ENCODE measurements at places on chromosomes 11 and 22.

- DNase-seq: no peak
Observed at GRCh38 chr11:10029386-10030121, 264.5 kb downstream of the SBF2 start.

DNA sequence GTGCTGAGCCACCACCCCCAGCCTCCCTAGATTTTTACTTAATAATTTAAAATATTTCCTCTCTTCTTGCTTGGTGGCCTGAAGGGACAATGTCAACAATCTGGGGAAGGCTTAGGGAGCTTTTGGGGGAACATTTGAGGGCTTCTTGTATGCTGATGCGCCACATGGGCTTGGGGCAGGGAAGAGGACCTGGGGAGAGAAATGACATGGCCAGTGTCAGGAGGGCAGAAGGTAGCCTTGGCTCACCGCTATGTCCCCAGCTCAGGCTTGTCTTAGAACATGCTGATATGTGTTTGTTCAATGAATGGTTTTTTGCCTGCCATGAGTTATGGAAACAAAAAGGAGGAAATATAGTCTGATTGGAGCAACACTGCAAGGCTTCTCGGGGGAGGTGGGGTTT lies 51.6 kb downstream of the ST14 start:
- no peak for DNase-seq

- DNase-seq: no peak
Observed at GRCh38 chr11:60168306-60168705, 14.6 kb downstream of the MS4A6A start.

- no peak for DNase-seq
Observed at GRCh38 chr11:117644403-117645155, 152.4 kb downstream of the DSCAML1 start.

- peak; percentile 78 for DNase-seq
Observed at GRCh38 chr11:3161309-3161708, 3.8 kb downstream of the OSBPL5 start.

GRCh38 chr22:45470871-45471270 lies 31.8 kb upstream of the FBLN1 start:
- DNase-seq: no peak

- peak; percentile 59 for DNase-seq
Observed at GRCh38 chr11:76910620-76911414, 50.1 kb downstream of the ACER3 start.

DNA sequence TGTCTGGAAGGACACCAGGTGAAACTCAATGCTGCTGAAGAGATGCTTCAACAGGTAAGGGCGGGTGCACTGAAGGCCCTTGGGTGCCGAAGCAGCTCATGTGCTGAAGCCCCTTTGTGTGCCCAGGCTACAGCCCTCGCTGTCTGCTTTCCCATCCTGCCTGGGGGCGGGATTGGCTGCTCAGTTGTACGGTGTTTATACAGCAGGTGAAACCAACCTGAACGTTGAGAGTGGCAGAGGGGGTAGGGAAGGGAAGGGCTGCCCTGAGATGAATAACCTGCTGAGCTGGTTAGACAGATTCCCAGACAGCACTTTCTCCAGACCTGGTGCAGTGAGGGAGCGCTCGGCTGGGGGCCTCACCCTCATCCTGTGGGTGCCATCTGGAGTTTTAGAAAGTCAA lies 75.7 kb downstream of the CYB5R2 start:
- DNase-seq: no peak

DNA sequence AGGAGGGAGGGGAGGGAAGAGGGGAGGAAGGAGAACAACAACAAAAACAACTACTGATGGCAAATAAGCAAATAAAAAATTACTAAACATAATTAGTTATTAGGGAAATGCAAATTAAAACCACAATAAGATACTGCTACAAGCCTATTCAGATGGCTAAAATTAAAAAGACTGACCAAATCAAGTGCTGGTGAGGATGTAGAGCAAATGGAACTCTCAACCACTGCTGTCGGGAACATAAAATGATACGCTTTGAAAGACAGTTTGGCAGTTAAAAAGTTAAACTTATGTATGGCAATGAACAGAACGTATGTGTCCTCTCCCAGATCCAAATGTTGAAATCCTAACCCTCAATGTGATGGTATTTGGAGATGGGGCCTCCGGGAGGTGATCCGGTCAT lies 85.7 kb downstream of the PHF21B start:
- DNase-seq: no peak

GRCh38 chr22:44496844-44497217 lies 1.2 kb downstream of the RTL6 start:
- no peak for DNase-seq

DNA sequence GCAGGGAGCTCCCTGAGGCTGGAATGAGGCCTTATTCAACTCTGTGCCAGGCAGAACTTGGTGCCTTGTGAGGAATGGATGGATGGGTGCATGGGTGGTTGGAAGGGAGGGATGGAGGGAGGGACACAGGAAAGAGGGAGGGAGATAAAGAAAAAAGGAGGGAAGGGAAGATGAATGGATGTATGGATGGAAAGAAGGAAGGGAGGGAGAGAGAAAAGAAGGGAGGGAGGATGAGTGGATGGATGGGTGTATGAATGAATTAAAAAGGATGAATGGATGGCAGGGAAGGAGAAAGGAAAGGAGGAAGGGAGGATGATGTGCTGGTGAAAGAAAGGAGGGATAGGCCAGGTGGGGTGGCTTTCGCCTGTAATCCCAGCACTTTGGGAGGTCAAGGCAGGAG lies 34.6 kb downstream of the KCNC1 start:
- DNase-seq: no peak

- DNase-seq: no peak
Observed at GRCh38 chr22:30187529-30188407, 58.8 kb downstream of the LIF start.

- no peak for DNase-seq
Observed at GRCh38 chr22:17198170-17199002, 20.8 kb downstream of the ADA2 start.

DNA sequence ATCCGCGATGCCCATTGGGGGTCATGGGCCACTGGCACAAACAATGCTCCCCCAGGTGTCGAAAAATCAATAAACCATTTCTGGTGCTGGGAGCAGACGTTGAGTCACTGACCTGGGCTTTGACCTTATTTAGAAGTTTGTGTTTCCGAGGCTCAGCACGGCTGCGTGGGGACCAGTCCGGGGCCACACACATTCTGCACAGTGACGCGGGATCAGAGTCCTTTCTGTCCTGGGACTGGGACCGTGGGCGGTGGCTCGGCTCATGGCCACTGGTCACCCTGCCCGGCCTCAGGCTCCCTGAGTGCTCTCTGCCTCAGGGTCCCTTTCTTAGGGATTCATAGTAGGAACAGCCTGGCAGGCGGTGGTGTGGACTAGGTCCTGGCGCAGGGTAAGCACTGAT lies 1266.0 kb downstream of the BRD1 start:
- no peak for DNase-seq

GRCh38 chr11:57100638-57101331 lies 81.0 kb upstream of the LRRC55 start:
- DNase-seq: no peak

DNA sequence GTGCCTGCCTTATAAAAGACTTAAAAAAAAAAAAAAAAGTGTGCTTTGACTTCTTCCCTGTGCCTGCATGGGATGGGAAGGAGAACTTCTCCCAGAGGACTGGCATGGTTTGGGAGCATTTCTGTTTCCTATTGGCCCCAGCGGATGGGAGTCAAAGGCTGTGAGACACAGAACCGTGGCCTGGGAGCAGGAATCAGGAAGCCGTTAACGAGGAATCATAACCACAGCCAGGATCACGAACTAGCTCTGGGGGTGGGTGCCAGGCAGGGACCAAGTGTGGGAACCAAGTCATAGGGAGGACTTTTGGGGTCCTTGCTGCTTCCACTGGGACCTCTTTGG lies 526 bp downstream of the C1QTNF6 start:
- no peak for DNase-seq

- no peak for DNase-seq
Observed at GRCh38 chr11:45606514-45607281, 58.7 kb downstream of the CHST1 start.

DNA sequence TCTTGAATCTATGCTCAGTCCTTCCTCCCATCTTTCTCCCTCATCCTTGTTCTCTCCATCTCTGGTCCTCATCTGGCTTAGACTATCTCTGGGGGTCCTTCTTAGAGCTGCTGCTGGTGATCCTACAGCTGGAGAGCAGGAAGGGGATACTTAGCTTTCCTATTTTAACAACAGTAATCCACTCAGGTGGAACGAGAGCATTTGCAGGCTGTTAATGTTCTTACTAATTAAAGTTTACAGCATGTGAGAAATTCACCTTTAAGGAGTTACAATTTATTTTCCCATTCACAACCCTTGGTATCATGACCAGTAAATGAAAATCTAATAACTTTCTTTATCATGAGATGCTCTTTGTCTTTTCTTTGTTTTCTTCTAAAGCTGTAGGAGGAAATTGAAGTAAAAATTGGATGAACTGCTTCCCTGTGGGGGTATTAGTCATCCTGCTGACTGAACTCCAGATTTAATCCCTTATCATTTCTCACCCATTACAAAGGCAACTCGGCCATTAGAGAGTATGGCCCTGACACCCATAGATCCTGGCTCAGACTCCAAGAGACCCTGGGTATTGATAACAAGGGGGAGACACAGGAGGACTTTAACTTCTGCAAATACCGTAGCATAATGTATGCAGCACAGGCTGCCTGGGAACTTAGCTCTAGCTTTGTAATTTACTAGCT lies 37.6 kb upstream of the MTNR1B start:
- DNase-seq: no peak

GRCh38 chr11:124748481-124749343 lies 3.3 kb downstream of the VSIG2 start:
- no peak for DNase-seq

DNA sequence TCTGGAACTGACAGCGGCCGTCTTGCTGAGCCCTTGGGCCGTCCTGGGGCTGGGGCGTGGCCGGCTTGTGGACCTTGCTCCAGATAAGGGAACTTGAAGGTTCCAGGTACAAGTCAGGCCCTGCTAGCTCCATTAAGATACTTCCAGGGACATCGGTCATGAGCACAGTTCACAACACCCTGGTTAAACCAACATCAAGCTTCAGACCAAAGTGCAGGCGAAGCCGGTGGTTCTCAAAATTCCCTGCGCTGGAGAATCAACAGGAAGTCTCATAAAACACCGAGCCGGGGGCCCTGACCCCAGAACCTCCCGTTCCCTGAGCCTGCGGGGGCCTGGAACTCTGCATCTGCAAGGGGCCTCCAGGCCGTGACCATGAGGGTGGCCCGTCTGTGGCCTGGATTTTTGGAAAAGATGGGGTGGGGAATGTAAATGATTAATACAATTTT lies 1043.8 kb downstream of the BRD1 start:
- no peak for DNase-seq

- DNase-seq: peak; percentile 13
Observed at GRCh38 chr22:40441761-40442390, 71.5 kb downstream of the SGSM3 start.

DNA sequence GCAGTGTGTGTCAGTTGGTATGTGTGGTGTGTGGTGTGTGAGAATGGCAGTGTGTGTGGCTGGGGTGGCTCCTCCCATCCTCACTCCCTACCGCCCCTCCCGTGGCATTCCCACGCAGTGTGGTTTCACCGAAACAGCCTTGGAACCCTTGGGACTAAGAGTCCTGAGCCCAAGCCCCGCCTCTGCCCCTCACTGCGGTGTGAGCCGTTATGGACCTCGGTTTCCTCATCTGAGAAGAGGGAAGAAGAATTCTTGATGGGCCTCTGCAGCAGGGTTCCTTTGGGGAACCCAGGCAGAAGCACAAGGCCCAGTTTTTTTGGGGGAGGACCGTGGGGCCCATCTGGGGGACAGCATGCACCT lies 7.2 kb downstream of the UPK3A start:
- DNase-seq: no peak

DNA sequence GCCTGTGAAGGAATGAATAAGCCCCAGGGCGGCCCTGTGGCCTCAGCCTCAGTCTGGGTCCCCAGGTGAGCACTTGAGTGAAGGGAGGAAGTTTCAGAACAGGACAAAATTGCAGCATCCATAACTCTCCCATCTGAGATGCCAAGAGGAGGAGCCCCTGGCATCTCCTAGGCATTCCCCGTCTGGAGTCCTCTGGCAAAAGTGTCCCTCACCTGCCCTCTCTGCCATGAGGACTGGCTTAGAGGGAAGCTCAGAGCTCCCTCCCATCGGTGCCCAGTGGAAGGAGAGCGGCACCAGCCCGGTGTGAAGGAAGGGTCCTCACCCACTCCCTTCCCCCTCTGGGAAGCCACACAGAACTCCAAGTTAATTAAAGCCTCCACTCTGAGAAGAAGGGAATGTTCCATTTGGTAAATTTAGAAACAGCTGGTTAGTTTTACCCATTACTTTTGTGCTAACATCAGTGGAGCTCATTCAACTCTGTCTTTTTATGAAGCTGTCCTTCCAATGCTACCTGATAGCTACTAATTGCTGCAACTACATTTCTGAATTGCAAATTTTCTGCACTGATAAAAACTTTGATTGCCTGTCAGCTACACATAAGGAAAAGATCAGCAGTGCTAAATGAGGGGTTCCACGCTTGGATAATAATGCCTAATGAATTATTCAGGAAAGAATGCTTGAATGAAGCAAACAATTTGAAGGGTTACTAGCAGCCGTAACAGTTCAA lies 123.3 kb upstream of the RCN1 start:
- DNase-seq: no peak

DNA sequence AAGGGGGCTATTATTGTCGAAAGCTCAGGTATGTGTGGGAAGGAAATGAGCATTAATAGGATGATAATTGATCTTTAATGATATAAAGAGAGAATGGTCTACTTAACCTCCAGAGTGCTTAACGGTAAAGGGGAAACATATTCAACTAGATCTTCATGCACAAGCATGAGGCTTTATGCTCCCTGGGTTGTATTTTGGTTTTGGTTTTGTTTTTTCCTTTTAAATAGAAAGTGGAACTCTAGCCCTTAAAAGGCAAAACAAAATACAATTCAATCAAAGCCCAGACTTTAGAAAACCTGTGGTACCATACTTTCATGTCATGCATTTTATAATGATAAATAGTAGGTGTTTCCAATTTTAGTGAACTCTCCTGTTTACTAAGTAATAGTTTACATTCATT lies 622.7 kb downstream of the METTL15 start:
- DNase-seq: no peak

GRCh38 chr11:64367931-64368672 lies 9.1 kb downstream of the RPS6KA4 start:
- no peak for DNase-seq
